ENCODE measurements at places on chromosomes 2 and 18.

GRCh38 chr2:102601730-102602129 lies 17.6 kb upstream of the SLC9A2 start:
- no peak for DNase-seq

GRCh38 chr2:226520723-226521122 lies 278.9 kb downstream of the IRS1 start:
- no peak for DNase-seq

DNA sequence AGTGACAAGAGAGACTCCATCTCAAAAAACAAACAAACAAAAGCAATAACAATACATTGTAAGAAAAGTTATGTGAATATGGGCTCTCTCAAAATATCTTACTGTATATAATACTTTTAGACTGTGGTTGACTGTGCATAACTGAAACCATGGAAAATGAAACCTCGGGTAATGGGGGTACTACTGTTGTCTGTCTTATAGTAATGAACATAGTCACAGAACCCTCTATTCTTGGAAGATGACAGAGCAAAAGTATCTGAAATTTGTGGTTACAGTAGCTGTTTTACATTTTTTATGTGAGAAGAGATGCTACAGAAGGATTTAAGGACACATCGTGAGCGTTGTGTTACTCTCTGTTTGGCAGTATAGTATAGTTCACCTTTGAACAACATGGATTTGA lies 60.5 kb downstream of the MAP4K4 start:
- no peak for DNase-seq

- no peak for DNase-seq
These were observed 4.3 kb downstream of the TSHZ1 start for GRCh38 chr18:75214766-75215510.
